ENCODE measurements at places on chromosomes 7 and 10.

GRCh38 chr10:93612311-93612710 lies at the start of gene PDE6C:
Gene PDE6C, plus strand, starts transcription at chr10:93612537. Its CDS starts 189 bp downstream, at chr10:93612726.
- no peak for DNase-seq

- no peak for DNase-seq
Observed at GRCh38 chr10:16986406-16987205, 143.0 kb downstream of the CUBN start.

DNA sequence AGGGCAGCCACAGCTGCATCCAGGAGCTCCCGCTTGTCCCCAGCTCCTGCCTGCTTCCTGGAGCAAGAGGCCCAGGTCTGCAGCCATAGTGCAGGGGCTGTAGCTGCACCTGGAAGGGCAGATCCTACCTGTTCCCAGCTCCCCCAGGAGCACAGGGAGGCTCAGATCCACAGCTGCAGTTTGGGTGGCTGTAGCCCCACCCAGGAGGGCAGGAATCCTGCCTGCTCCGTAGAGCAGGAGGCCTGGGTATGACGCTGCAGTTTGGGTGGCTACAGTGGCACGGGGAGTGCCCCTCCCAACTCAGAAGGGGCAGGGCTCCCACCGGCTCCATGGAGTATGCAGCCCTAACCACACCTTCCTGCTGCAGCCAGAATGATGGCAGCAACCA lies 26.7 kb upstream of the CDCA7L start:
- no peak for DNase-seq

DNA sequence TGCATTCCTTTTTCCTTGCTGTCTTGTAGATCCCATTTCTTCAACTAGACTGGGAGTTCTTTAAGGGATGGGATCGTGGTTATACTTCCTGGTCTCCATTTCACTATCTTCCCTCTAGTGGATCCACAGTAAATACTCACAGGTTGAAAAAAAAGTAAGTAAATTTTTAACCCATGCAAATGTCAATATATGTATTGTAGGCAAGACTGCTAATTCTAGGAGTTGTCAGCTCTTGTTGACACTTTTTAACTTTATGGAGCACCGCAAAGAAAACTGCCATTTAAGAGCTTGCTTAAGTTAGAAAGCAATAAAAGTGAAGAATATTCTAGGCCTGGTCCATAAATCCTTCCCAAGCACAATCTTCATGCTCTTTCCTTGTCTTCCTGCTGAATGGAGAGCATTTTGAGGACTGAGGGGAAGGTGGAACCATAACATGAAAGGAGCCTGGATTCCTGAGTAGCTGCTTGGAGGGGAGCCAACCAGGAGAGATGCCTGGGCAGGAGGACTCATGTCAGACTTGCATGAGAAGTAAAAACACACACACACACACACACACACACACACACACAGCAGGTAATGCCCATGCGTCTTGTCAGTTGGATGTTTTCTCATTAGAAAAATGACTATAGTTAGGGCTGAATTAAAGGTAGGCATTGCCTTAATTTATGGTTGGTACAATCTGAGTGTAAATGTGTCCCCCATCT lies 32.2 kb downstream of the VWA2 start:
- DNase-seq = no peak

- no peak for DNase-seq
Observed at GRCh38 chr7:10225275-10225674, 748.4 kb upstream of the PHF14 start.

DNA sequence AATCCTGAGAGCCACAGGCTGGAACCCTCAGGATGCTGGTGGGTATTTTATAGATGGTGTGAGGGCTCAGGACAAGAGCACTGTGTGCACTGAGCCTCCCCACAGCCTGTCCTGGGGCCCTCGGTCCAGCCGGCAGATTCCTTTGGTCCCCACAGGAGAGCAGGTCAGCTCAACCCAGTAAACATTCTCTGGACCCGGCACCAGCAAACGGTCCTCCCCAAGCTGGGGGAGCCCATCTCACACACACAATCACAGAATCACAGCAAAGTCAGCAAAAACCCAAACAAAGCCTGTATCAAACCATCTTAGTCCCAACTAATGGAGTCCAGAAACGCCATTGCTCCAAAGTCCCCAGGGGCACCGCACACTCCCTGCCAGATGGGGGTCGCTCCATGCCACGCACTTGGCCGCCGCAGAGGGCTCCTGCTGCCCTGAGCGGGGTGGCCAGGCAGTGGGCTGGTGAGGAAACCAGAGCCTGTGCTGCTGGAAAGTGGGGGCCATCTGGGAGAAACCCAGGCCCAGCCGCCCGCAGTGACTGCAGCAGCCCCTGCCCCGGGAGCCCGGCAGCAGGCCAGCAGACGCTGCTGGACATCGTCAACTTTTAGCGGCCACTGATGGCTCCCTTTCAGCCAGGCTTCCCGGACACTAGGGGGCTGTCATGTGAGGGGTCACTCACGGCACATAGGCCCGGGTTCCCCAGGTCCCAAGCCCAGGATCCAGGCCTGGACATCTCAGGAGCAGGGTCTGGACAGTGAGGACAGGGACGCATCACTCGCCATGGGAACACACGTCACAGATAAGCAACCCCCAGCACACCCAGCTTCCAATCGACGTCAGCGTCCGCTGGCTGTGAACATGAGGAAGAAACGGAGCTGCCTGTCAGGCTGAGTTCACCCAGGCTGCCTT lies 52.6 kb downstream of the DPYSL4 start:
- DNase-seq = no peak

GRCh38 chr10:104862-105565 lies 30.2 kb upstream of the ZMYND11 start:
- DNase-seq = no peak

DNA sequence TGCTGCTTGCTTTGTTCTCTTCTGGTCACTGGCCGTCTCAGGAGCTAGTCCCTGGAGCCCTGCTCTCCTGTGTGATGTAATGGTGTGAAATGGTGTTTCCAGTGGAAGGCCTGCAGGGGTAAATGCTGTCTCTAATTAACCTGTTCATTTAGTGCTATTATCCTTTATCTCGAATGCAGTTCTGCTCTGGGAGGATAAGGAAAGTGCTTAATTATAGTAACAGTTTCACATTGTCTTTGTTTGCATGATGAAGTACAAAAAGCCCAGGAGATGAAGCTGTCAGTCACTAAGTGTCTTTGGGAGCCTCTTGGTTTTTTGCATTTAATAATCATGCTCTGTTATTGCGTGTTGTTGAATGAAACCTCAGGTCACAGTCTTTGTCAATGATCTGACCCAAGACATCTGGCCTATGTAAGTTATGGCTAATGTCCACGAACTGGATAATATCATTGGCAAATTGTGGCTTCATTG lies 755.3 kb upstream of the GALNT17 start:
- no peak for DNase-seq

DNA sequence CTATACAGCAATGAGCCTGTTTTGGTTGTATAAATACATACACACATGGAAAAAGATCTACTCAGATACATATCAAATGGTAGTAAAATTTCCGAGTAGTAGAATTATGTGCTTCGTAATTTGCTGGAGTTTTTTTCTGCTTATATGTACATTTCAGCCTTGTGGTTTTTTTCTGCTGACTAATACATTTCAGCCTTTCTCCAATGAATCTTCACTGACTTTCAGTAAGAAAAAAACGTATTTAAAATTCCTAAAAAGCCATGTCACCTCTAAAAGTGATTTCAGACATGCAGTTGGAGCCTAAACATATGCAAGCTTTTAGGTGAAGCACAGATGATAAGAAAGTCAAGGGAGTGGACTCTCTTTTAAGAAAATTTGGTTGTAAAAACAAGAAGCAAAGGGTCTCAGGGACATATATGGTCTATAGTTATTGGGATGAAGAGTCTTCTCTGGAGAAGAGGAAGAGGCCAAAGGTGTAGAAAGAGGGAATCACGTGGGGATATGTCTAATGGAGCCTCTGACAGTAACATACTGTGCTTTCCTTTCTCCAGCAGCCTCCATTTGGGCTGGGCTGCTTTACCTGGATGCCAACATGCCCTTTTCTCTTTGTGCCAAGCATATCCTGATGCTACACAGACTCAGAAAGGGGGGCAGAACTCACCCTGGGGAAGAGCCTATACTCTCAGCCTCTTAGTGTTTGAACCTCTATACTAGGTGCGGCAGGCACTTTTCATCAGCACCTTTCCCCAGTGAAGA lies 2.4 kb downstream of the AMPH start:
- DNase-seq = no peak

GRCh38 chr7:80392229-80393169 lies 119.4 kb downstream of the GNAT3 start:
- DNase-seq = no peak

- DNase-seq = no peak
Observed at GRCh38 chr10:61832866-61833481, 68.5 kb upstream of the ARID5B start.

- no peak for DNase-seq
Observed at GRCh38 chr7:44307905-44308595, 17.3 kb downstream of the CAMK2B start.

- no peak for DNase-seq
Observed at GRCh38 chr7:94514140-94514889, 4.7 kb downstream of the CASD1 start.

DNA sequence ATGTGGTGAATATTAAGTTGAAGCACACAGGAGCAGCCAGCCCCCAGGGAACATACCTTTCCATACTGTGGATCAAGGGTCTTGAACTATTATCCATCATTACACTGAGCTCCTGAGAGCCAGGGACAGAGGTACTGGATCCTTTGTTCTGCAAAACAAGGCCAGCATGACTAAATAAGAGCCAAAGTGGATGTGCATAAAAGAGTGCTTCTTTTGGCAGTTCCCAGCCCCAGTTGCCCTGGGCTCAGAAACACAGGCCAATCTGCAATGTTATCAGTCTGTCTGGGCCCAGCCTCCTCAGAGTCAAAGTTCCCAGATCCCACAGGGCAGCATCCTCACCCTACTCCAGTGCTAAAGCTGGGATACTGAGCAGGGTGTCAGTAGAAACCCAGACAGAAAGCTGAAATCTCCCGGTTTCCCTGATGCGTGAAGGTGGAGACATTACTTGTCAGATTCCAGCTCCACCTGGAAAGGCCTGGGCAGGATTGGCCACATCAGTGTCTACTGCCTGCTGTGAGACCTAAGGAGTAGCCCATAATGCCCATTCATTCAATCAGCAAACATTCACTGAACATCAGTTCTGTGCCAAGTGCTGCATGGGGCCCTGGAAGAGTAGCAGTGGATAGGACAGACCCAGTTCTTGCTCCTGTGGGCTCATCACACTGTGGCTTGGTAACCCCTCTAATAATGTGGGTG lies 342.7 kb downstream of the CXCL12 start:
- no peak for DNase-seq

DNA sequence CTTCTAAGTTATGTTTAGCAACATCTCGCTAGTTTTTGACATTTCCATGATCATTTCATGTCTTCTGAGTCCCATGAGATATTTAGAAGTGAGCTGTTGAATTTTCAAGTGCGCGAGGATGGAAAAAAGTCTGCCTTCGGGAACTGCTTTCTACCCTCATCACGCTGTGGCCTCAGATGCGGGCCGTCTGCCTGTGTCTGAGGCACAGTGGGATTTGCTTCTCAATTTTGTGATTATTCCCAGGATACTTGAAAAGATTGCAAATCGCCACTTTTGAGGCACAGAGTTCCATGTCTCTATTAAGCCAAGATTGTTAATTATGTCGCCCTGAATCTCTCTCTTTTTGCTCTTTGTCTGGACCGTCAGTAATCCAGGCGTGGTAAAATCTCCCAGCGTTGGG lies 30.8 kb upstream of the NKX6-2 start:
- no peak for DNase-seq

DNA sequence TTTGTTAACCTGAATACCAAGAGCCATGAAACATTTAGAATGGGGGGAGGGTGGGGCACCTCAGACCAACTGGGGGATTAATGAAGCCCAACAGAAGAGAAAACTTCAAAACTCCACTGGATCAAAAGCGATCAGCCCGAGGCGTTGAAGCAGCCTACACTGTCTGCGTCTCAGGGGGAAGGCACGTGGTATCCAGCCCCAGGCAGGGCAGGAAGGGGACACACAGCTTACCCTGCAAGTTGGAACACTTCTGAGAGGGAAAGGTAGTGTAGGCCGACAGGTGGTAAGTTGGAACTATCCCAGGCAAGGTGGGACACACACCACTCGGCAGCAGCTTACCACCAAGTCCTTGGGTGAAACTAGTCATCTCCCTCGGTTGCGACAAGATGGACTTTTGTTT lies 102.9 kb downstream of the TAX1BP1 start:
- DNase-seq = no peak

- no peak for DNase-seq
Observed at GRCh38 chr10:113843972-113844485, 9.9 kb downstream of the DCLRE1A start.

- no peak for DNase-seq
Observed at GRCh38 chr10:51405580-51406351, 293.6 kb downstream of the CSTF2T start.

DNA sequence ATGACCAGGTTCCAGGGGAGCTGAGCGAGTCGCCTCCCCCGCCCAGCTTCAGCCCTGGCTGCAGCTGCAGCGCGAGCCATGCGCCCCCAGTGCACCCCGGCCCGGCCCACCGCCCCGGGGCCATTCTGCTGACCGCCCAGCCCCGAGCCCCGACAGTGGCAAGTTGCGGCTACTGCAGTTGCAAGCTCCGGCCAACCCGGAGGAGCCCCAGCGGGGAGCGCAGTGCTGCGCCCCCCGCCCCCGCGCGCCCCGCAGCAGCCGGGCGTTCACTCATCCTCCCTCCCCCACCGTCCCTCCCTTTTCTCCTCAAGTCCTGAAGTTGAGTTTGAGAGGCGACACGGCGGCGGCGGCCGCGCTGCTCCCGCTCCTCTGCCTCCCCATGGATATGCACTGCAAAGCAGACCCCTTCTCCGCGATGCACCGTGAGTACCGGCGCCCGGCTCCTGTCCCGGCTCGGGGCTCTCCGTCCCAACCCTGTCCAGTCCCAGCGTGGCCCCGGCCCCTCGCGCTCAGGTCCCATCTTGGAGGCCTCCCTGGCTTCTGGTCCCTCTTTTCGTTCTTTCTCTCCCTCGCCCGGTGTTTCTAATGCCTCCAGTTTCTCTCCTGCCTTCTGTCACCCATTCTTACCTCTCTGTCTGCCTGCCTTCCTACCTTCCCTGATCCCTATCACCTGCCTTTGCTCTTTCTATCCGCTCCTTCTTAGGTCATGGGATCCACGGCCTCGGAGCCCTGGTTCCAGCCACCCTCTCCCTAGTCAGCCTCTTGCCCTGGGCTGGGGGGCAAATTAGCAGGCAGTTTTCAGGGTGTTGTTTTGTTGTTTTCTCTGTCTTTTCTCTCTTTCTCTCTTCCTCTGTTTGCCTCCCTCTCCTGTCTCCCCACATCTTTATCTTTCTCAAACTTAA lies 751 bp downstream of the PAX2 start:
- DNase-seq = no peak
